Glomerular endothelial cell (primary cell): ENCODE measurements at places on chromosomes 12 and 14. TPM values are rescaled to one million over a fixed set of nuclear protein-coding genes. Genes with fewer than 3 reads are reported as not detected.

NPFF gene
- total RNA-seq = 0.70 TPM in 1 of 2 replicates, not detected in the other

GRCh38 chr14:54116198-54116885 is 159.7 kb upstream of the BMP4 start:
- DNase-seq = no peak

- DNase-seq = no peak
Measured at GRCh38 chr14:39469094-39469710, 37.0 kb upstream of the FBXO33 start.

GRCh38 chr12:23750923-23751322 is 198.5 kb downstream of the SOX5 start:
- DNase-seq = no peak

- no peak for DNase-seq
Measured at GRCh38 chr12:124851342-124851741, 12.3 kb downstream of the SCARB1 start.

DNA sequence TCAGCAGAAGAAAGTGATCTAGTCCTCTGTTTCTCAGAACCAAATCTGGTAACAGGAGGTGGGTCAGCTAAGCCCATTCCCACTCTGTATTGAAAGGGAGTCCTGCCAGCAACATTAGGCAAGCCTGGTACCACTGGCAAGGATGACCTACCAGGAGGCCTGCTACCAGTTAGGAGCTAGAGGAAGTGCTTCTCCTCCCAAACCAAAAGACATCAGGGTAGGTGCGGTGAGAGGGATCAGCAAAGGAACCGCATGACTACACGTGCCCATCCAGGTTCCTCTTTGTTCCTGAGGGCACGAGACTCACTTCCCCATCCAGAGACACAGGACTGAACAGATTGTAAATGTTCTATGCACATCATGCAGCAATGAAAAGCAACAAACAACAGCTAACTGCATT is 2.8 kb downstream of the KLRC4 start:
- no peak for DNase-seq

DNA sequence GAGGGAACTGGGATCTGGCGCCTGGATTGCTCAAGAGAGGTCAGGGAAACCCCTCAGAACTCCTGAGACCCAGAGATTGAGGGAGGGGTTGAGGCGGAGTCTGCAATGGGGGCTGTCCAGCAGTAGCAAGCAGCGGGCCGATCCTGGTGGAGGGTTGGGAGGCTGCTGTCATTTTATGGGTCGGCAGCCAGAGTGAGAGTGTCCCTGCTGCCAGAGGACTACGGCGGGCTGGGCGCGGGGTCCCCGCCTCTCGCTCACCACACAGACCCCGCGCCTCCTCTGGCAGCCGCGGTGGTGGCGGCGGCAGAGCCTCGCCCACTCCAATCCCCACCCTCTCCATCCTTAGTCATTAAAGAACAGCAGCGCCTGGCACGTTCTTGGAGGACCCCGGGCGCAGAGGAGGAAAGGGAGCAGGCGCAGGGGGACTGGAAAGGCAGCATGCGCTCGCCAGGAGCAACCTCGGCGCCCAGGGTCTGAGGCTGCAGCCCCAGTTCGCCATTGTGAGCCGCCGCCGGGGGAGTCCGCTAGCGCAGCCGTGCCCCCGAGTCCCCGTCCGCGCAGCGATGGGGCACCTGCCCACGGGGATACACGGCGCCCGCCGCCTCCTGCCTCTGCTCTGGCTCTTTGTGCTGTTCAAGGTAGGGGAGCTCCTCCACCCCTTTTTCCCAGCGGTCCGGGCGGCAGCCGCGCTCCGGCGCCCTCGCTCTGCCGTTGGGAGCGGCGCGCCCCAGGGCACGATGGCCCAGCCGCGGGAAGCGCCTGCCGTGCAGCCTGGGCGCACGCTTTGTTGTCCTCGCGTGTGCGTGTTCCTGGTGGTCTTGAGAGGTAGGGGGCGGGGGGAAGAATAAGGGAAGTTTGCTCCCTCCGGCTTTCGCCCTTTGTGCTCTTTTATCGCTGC is at the start of gene PTPRO:
PTPRO (plus strand) TSS at position 345 of the 898 bp plus-strand sequence.
- no peak for DNase-seq

DNA sequence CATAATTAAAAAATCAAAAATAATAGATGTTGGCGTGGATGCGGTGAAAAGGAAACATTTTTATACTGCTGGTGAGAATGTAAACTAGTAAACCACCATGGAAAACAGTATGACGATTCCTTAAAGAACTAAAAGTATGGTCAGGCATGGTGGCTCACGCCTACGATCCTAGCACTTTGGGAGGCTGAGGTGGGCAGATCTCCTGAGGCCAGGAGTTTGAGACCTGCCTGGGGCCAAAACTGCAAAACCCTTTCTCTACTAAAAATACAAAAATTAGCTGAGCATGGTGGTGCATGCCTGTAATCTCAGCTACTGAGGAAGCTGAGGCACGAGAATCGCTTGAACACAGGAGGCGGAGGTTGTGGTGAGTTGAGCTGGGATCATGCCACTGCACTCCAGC is 195.7 kb upstream of the BMP4 start:
- no peak for DNase-seq
